ENCODE measurements at places on chromosomes 4 and X. TPM values are rescaled to one million over a fixed set of nuclear protein-coding genes. Genes with fewer than 3 reads are reported as not detected.

The DUSP9 gene
- polyA plus RNA-seq, result 2.5 TPM

The COL4A5 gene
- polyA plus RNA-seq, result 13.4 TPM

The PABPC5 gene
- 2.3 TPM for polyA plus RNA-seq

The TMEM156 gene
- 0.86 TPM for polyA plus RNA-seq

The SERPINA7 gene
- not detected for polyA plus RNA-seq

The PRIMPOL gene
- 16.3 TPM for polyA plus RNA-seq

The STARD8 gene
- 3.1 TPM for polyA plus RNA-seq

The SCML2 gene
- 19.1 TPM for polyA plus RNA-seq

DNA sequence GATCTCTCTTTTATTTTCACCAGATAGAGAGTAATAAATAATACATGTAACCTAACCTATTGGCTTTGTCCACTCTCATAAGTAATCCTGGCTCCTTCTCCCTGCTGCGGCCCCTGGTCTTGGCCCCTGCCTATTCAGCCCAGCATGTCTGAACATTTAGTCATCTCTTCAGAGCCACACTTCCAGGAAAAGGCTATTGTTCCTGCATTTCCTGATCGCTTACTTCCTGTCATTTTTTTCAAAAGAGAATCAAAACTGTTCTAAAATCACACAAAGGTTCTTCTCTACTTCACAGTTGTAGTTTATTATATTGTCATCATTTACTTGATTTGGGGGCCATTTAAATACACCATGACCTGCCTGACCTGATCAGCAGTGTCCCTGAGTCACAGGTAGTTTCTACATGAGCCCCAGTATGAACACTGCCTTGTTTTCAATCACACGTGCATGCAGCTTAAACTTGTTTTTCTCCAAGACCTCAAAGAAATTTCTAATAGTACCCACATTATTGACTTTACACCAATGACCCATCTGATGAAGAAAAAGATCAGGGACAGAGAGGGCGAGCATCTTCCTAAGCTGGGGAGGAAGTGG, 47.4 kb upstream of the KDR start:
- no peak for DNase-seq

DNA sequence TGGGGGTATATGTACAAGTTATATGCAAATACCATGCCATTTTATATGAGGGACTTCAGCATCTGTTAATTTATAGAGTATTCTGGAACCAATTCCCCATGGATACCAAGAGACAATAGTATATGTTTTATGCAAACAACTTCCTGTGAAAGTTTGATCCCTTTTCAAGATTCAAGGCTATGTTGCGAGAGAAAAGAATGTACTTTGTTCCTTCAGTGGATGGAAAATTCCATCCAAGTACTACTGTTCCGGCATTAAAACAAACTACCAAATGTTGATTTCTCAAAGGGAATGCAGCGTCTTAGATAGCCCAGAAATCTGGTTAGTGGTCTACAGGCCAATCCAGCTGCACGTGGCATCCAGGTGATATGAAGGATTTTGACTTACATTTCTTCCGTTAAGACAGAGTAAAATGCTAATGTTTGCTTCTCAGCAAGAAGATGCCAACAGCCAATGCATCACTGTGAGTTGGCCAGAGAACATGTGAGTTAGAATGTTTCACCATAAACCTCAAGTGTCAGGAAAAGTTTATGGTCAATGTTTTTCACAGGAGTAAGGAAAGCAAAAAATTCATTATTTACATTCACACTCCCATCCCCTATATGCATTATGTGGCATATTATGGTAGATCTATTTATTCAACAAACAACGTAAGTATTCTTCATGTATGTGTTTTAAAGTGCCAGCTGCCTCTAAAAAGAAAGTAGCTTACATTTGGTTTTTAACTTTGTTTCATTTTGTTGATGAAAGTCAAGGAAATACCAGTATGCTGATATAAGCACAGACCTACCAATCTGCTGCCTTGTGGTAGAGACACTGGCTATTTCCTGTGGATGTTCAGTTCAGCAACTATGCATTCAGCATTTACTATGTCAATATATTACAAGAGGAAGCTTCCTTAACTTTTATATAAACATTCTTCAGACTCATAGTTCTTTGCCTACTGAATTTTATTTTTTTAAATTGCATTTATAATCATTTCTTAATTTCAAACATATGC, 44.4 kb downstream of the METTL14 start:
- DNase-seq, result no peak

- no peak for DNase-seq
Observed at GRCh38 chr4:15674926-15675325, 6.7 kb upstream of the FAM200B start.

DNA sequence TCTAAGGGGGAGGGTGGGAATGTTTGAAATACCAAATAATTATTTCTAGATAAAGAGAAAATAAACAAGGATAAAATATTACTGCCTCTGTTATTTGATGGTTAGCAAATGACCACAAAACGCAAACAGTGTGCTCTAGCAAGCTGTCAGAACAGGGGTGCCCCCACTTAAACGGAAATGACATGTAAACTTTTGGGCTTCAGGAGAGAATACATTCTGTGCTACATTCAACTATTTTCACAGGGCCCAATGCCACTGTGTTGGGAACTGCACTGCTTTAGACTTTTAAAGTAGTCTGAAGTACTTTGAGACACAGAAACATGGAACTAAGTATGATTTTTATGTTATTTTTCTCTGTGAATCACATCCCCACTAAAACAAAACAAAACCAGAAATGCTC, 14.1 kb downstream of the CD40LG start:
- no peak for DNase-seq

- no peak for DNase-seq
Observed at GRCh38 chr4:59712470-59712869, 1487.7 kb upstream of the ADGRL3 start.

DNA sequence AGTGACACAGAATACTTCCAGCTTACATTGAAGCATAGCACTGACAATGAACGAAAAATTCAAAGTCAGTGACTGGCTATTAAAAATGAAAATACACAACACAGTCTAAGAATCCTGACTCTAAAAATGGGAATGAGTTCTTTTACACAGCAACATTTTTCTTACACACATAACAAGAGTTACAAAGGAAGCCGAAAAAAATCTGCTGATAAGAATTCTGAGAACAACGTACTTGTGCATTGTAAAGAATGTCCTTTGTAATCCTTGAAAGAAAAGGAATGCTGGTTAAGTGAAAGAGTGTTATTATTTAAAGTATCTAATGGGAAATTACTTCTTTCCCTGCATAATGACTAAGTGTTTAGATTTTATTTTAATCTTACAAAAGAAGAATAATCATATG, 199.4 kb downstream of the PRDM5 start:
- DNase-seq, result no peak

- no peak for DNase-seq
Observed at GRCh38 chr4:25283948-25284347, 28.6 kb upstream of the ZCCHC4 start.

DNA sequence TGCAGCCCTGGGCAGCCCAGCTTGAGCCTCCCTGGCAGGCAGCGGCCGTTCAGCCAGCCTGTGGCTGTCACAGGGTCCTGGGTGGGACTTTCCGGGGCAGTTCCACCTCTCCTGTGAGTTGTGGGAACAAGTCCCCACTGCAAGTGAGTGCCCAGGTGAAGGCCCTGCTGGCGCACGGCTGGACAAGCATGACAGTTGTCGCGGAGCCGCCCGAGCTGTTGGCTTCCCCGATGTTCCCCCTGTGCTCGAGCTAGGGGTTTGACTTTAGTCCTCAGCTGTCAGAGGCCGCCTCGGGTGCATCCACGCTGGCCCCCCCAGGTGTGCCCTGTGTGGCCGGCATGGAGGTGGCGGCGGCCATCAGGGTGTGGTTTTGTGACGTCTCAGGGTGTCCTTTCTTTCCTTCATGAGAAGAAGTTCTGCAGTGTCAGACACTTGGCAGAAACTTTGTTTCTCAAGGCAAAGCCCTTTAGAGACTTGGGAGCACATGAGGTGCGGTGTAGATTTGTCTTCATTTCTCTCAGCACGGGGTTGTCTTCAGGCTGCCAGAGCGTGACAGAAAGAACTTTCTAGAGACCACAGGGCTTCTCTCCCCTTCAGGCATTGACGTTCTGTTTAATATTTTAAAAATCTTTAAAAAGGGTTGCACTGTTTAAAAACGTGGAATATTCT, 69.4 kb upstream of the HGFAC start:
- no peak for DNase-seq

DNA sequence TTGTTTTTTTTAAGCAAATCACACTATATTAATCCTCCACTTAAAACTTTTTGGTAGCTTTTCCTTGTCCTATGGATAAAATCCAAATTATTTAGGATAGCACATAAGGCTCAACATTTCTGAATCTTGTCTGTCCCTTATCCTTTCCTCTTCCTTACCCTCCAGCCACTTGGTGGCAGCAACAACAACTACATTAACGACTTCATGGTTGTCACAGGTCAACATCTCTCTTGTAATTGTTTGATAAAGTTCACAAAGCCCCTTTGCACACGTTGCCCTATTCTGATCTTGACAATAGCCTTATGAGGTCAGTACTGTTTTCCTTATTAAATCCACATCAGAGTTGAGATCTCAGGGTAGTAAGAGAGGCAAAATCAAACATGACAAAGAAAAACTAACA, 269.0 kb upstream of the PABPC4L start:
- DNase-seq, result peak; percentile 59

DNA sequence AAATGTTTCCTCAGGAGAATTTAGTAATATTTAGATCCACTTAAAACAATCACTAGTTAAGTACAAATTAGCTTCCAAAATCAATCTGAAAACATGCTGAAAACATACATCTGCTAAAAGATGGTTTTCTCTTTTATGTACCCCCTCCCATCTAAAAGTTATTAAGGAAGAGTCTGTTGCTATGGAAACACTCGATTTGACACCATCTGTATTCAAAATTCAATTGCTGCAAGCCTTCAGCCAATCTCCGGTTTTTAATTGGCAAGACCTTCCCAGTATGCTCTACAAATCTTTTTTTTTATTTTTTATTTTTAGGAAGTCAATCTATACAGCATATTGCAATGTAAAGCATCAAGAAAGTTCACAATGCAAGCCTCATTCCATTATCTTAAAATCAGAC, 639.3 kb upstream of the FTHL17 start:
- DNase-seq, result no peak

GRCh38 chr4:48556268-48556667, 66.2 kb downstream of the ZAR1 start:
- no peak for DNase-seq

DNA sequence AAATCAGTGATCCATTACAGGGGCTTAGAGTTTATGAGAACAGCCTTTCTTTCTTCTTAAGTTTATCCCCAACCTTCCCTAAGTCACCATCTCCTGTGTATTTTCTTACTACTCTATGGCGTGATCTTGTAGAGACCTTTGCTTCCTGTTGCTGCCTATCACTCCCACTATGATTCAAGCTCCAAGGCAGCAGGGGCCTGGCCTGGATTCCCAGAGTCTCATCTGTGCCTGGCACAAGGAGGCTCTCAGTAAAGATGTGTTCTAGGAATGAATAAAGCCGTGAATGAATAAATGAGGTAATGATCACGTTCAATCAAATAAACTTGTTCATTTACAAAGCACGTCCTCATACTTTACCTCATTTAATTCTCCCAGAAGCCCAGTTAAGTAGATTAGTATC, 45.4 kb downstream of the CC2D2A start:
- DNase-seq, result no peak

DNA sequence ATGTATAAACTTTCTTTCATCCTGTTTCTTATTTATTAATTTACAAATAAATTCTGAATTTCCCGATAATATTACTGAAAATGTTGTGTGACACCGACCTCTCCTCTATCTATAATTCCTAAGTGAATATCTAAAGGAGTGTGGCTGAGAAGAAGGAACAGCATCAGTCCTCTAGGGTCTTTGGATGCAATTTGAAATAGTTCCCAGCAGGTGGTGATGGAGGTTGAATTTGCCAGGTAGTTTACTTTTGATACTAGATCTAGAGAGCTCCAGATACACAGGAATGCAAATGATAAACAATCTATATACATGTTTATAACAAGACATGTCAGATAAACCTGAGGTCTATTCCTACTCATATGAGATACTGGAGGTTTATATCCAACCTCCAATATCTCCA, 305.4 kb downstream of the PCDH18 start:
- no peak for DNase-seq

DNA sequence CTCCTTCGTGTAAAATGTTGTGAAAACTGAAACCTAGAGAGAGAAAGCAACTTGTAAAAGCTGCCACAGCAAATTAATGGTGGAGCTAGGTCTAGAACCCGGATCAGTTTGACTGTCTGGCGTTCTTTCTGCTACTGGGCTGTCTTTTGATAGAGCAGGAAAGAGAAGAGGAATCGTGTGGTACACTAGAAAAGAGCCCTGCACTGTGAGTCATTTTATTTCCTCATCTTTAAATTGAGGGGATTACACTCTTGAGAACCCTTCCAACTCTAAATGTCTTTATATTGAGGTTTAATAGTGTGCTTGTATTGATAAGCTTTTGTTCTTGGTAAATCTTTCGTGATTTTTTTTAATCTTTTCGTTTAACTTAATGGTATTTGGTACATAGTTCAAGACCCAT, 4.3 kb downstream of the WDR44 start:
- DNase-seq, result no peak

DNA sequence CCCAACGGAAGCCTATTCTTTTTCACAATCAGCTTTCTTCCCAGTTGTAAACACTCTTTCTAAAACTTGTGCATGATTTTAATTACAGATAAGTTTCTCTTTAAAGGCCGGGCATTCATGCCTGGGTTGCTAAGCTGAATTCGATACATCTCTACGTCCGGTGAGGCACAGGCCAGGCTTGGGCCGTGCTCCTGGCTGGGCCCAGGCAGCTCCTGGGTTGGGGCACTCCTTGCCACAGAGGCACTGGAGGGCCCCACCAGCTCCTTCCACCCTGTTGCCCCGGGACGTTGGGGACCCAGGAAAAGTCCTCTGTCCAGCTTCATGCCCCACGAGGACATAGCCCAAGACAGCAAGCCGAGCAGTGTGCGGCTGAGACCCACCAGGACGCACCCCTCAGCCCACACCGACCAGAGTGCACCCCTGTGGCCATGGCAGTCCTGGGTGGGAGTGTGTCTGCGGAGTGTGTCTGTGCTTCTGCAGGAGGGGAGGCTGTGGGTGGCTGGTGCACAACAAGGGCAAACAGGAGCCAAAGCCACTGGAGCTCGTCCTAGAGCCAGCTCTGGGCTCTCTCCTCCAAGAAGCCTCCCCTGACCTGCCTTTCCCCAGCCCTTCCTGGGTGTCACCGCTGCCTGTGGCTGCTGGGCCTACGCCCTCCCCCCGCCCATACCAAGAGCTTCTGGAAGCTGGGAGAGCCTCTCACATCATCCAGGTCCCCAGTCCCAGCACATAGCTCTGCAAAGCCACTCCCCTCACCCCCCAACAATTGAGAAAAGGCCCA, 128.0 kb upstream of the NKX1-1 start:
- DNase-seq, result no peak

GRCh38 chrX:56068274-56068758, 163.8 kb upstream of the KLF8 start:
- no peak for DNase-seq

GRCh38 chr4:2175990-2176698, 65.8 kb downstream of the HAUS3 start:
- no peak for DNase-seq
